ENCODE measurements at places on chromosomes 13 and 19.

DNA sequence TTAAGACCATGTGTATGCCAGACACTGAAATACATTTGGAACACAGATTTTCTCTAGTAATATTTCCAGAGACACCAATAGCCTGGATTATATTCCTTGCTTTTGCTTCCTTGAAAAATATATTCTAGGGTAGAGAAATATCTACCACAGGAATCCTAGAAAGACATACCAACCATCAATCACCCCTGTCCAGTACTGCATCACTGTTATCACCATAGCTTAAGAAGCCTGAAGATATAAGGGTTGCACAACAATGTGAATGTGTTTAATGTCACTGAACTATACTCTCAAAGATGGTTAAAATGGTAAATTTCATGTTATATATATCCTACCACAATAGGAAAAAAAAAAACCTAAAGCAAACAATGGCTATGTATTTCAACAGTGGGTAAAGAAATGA lies 163.6 kb downstream of the DIAPH3 start:
- H3K4me1 ChIP-seq = no peaks in the 10 kb centered on the region
- no peak for DNase-seq
- no peaks in the 10 kb centered on the region for H3K27me3 ChIP-seq
- H3K36me3 ChIP-seq = no peaks in the 10 kb centered on the region
- H3K27ac ChIP-seq = no peak overlapping the region

DNA sequence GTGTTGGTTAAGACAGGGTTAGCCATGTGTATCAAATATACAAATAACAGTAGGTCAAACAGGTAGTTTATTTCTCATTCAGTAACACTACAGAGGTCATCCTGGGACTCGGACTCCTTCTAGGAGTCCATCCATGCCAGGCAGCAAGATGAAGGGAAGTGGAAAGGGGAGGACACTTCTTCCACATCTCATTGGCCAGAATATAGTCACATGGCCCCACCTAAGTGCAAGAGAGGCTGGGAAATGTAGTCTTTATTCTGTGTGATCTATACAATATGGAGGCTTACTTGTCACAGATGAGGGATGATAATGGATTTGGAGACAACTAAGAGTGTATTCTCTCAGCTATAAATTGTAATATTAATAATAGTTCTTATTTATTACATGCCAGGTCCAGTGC lies 31.1 kb downstream of the RDH8 start:
- H3K4me3 ChIP-seq = no peak overlapping the region
- no peaks in the 10 kb centered on the region for H3K4me1 ChIP-seq
- DNase-seq = no peak
- no peak overlapping the region for H3K27ac ChIP-seq
- H3K27me3 ChIP-seq = no peaks in the 10 kb centered on the region
- no peaks in the 10 kb centered on the region for H3K36me3 ChIP-seq

DNA sequence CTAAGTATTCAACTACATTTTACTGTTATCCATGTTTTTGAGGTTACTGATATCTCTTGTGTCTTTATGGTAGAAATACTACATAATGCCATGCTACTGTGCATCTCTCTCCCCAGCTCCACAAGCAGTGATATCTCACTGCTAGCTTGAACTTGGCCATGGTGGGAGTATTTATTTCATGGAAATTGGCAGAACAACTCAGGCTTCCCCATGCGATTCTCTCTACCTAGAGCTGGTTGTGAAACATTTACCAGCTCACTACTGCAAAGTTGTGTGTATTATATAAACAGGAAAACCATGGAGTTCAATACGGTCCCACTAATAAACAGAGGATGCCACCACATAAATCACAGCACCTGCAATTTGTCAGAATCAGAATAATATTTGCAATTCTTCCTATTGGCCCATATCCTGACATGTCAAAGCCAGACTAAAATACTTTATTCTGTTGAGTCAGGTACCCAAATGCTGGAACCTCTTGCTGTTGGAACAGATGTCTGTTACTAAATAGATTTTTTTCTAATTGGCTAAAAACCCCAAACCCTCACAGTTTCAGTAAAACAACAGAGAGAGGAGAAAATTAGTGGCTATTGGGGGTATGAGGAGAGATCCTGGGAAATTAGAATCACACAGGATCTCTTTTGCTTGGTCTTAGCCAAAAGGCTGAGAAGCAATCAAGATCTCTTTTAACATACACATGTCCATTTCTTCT lies 91.4 kb upstream of the SLC10A2 start:
- H3K27ac ChIP-seq = no peak overlapping the region
- no peaks in the 10 kb centered on the region for H3K36me3 ChIP-seq
- no peak overlapping the region for H3K4me3 ChIP-seq
- DNase-seq = no peak
- H3K4me1 ChIP-seq = no peaks in the 10 kb centered on the region
- no peaks in the 10 kb centered on the region for H3K27me3 ChIP-seq

GRCh38 chr13:42892760-42893159 lies 99.3 kb downstream of the EPSTI1 start:
- H3K4me3 ChIP-seq = no peak overlapping the region
- no peak for DNase-seq
- H3K36me3 ChIP-seq = peaks cover 5% of the 10 kb centered on the region
- no peaks in the 10 kb centered on the region for H3K27me3 ChIP-seq
- H3K27ac ChIP-seq = no peak overlapping the region

Data from thoracic aorta (tissue), 2 donors.